ENCODE measurements at places on chromosomes 12 and 14.

DNA sequence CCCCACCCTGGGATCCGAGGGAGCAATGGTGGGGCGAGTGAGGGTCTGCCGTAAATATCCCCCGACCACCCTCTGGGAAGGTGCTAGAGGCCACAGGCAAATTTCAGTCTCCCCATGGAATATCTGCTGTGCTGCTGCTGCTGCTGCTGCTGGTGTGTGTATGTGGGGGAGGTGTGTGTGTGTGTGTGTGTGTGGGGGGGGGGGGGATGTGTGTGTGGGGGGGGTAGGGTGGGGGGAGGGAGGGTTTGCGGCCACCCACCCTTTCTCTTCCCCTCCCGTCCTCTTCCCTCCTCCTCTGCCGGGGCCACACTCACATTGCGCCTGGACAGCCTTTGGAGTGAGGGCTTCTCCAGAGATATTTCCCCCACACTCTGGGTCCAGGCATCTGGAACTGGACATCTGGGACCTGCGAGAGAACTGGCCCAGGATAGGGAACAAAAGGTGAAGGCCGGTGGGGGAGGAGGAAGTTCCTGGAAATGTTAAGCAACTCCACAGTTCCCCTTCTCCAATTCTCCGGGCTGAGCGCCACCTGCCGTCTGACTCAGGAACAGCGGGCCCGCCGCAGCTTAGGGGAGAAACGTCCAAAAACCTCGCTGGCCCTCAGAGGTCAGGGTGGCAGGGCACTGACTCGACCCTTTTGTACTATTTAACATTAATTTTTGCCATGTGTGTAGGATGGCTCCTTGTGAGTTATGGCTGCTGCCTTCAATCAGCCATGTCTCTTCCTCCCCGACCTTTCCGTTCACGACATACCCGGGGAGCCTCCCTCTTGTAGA lies at the start of gene C1RL:
Gene C1RL (minus strand): TSS at position 419 of the 776 bp plus-strand sequence. CDS start 34 bp downstream, at position 385.
- peak; percentile 81 for DNase-seq

DNA sequence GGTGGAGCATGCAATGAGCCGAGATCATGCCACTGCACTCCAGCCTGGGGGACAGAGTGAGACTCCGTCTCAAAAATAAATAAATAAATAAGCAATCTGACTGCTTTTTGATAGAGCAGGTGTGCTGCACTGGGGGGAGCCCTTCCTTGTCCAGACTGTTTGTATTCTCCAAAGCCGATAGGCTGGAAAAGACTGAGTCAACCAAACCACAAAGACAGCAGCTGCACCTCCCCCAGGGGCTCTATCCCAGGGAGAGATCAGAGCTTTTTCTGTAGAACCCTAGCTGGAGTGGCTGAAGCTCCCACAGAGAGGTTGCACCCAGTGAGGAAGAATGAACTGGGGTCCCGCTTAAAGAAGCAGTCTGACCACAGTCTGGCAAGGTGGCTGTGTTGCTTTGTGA lies 45.8 kb upstream of the LALBA start:
- DNase-seq, result no peak

DNA sequence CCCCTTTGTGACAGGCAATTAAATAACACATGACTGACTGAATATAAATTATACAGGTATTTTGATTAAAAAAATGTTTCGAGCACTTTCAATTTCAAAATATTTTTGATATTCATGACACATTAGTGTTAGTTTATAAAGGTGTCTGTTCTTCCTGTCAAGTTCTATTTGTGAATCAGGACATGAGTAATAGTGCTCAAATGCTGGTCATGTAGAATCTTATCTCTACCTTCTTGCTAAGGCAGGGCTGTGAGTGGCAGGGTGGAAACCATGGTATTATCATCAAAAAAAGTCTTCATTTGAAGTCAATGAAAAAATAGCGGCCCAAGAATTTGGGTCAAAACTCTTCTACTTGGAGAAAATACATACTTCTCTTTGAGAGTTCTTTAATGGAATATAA lies 250.2 kb downstream of the DACT1 start:
- DNase-seq, result no peak

DNA sequence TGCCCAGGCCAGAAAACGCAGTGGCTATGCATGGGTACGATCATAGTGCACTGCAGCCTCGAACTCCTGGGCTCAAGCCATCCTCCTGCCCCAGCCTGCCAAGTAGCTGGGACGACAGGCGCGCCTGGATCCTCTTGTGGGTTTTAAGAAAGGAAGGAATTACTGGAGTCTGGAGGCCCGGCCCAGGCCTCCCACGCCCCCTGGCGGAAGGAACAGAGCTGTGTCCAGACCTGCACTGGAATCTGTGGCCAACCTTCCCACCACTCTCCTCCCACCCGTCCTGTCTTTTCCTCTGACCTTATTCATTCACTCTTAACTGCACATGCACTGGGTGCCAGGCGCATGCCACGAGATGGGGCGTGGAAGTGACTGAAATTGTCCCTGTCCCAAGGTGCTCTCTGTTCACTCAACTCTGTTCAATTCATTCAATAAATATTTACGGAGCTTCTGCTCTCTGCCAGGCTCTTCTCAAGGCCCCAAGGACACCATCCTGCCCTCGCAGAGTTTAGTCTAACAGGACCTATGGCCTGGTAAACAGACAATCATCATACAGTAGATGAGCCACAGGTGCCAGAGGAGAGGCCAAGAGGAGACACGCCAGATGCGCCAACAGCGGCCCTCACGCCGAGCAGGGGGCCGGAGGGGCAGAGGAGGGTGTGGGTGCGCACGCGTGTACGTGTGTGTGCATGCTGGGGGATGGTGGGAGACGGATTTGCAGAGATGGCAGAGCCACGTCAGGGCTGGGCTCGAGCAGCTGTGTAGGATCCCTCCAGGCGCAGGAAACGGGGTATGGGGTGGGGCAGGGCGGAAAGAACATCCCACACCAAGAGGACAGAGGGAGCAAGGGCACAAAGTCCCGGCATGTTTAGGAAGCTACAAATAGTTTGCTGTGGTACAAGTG lies 13.7 kb upstream of the TMEM106C start:
- peak; percentile 44 for DNase-seq

GRCh38 chr14:39320318-39320717 lies 86.6 kb downstream of the MIA2 start:
- DNase-seq, result no peak

DNA sequence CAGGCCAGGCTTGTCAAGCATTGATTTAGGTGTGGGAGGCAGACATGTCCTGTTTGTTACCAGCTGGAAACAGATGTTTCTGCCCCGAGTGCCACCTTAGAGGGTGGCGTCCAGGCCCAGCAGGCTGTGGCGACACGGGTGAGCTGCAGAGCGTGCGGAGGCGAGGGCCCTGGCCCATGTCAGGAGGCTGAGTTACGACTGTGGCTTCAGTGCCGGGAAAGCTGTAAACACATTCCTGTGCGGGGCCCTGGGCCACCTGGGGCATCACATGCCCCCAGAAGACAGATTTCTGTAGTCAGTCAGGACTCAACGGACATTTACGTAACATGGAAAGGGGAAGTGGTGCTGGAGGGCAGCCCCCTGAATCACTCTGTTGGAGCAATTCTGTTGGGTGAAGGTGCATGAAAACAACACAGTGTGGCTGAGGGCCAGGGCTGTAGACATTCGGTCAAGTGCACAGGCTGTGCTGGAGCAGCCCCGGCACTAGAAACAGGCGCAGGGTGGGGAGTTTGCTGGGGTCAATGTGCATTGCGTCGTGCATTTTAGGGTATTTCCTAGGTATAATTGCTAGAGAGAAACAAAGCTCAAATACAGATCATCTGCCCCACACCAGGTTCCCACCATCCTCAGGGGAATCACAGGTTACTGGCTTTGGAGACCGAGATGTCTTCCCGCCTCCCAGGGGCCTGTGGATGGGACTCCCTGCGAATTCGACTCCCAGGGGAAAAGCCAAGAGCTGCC lies 291.8 kb downstream of the TMEM121 start:
- DNase-seq, result no peak

DNA sequence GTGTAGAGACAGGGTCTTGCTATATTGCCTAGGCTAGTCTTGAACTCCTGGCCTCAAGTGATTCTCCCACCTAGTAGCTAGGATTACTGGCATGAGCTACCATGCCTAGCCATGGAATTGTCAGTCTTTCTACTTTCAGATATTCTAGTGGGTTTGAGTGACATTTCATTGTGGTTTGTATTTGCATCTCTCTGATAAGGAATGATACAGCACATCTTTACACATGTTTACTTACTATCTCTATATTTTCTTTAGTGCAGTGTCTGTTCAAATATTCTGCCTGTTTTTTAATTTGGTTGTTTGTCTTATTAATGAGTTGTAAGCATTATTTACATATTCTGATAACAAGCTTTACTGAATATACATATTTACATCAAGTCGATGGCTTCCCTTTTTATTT lies 73.6 kb downstream of the CMKLR1 start:
- no peak for DNase-seq

GRCh38 chr12:68623984-68624383 lies 13.3 kb downstream of the RAP1B start:
- DNase-seq, result no peak

GRCh38 chr12:95959107-95959506 lies 16.0 kb downstream of the AMDHD1 start:
- DNase-seq, result no peak

DNA sequence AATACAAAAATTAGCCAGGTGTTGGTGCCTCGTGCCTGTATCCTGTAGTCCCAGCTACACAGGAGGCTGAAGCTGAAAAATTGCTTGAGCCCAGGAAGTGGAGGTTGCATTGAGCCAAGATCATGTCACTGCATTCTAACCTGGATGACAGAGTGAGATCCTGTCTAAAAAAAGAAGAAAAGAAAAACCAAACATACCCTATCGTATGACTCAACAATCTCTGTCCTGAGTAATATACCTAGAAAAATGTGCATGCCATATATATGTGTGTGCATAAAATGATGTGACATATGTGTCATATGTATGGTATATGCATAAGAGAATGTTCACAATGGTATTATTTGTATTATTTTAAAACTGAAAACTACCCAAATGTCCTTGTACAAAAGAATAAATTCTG lies 261.5 kb upstream of the CLEC14A start:
- DNase-seq, result no peak

DNA sequence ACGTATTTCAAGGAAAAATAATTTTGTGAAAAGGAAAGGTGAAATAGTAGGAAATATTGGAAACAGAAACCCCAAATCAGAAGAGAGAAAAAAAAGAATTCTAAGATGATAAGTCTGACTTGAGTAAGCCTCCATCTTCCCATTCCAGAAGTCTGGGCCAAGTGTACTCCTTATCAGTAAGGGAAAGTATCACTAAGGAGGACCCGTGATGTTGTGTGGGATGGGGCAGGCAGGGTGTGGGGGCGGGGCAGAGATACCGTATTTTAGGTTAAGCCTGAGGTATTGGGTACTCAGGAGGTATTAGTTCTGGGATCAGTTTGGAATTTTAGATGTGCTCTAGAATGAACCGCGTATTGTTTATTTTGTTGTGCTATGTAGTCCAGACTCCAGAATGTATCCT lies 33.8 kb upstream of the PSMA6 start:
- no peak for DNase-seq

GRCh38 chr12:63805704-63806672 lies 26.3 kb downstream of the RXYLT1 start:
- no peak for DNase-seq

DNA sequence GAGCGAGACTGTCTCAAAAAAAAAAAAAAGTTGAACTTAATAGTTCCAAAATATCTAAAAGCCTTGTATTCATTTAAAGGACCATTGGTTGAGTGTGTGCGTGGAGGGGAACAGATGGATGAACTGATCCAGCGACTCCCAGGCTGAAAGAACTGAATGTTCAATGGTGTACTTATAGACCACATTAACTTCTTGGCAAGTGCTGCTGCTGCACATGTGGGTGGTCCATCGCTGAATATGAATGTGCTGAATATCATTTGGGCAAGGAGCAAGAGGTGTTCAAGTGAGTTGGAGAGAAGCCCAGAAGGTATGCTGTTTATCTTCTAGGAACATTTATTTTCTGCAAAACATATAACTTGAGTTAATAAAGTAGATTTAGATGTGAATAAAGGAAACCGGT lies 289.0 kb upstream of the RPL10L start:
- no peak for DNase-seq

DNA sequence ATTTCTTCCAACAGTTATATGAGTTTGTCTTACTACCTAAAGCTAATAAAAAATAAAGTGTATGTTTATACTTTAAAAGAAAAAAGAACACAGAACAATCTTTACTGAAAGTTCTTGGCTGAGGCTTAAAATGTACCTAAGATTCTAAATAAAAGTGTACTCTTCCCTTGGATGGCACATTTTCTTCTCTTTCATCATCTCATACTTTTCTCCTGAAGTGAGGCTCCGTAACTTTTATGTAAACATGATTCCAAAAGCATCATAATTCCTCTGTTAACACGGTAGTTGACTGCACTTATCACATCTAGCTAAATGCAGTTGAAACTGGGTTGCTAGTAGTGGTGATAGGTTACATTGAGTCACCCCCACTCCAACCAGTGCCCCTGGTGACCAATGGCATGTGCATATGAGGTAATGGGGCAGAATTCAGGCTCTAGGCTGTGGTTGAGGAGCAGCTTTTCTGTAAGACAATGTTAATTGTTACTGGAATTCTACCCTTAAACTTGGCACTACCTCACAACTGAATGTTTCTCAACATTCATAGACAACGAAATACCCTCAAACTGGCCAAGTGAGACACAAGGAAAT lies 38.4 kb downstream of the WASHC3 start:
- DNase-seq, result no peak

DNA sequence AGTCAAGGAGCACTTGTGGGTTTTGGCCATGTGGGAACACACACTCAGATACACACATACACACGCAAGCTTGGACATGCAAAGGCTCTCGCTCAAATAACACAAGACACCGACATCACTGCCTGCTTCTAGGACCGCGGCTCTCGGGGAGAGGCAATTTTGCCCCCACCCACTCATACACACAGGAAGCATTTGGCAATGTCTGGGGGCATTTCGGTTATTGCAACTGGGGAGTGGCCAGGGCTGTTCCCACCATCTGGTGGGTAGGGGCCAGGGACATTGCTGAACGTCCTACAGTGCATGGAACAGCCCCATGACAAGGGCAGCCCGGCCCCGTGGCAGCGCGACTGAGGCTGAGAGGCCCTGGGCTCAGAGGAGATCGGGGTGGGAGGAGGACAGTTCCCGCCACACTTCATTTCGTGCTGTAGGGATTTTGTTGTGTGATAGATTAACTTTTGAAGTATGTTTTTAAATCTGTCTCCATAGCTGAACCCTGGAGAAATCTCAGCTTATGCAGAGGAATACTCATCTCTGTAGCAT lies 35.6 kb downstream of the RIMBP2 start:
- no peak for DNase-seq

DNA sequence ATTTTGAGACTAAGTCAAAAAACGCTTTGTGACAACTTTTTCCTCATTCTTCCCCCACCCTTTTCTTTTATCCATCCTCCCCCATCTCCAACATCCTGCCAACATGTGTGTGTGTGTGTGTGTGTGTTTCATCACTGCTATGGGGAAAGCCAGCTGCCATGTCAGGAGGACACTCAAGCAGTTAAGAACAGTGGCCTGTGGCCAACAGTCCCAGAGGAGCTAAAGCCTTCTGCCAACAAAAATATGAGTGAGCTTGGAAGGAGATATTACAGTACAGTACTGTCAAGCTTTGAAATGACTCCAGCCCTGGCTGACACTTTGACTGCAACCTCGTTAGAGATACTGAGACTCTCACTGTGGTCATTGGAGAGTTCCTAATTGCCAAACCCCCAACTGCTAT lies 5.0 kb upstream of the CSRP2 start:
- no peak for DNase-seq

- DNase-seq, result no peak
These were observed 114.7 kb downstream of the NTF3 start for GRCh38 chr12:5546616-5547015.

- DNase-seq, result no peak
These were observed 55.8 kb downstream of the TNFAIP2 start for GRCh38 chr14:103179094-103179493.

Measured in CD4-positive, alpha-beta T cell treated with Interleukin-21 for 1 hour (primary cell).